ENCODE measurements at places on chromosomes 2 and 18.

DNA sequence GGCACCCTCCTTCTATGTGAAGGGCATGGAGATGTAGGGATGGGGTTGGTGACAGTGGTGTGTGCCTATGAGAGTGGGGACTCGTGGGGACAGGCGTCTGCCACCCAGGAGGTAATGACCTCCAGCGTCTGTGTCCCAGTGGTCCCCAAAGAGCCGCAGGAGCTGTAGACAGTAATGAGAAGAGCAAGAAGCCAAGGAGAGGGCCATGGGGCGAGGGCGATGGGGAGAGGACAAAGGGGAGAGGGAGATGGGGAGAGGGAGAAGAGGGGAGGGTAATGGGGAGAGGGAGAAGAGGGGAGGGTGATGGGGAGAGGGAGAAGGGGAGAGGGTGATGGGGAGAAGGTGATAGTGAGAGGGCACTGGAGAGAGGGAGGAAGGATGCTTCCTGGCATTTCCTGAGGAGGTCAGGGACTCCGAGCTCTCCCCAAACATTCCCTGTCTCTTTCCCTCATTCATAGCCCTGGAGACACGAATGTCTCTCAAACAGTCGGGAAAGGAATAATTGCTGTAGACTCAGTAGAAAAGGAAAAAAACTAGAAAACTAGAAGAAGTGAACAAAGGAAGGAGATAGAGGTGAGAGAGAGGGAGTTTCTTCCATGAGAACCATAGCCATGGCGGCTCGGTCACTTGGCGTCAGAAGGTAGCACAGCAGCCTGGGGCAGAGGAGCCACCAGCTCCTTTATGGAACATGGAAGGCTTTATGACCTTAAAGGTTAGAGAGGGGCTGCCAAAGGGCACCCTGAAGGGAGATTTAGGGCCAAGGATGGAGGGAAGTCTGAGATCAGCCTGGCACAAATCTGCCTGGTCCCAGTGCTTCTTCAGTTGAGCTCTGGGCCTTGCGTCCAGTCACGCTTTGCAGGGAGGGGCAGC, 39.5 kb downstream of the PSD4 start:
- no peak for DNase-seq

DNA sequence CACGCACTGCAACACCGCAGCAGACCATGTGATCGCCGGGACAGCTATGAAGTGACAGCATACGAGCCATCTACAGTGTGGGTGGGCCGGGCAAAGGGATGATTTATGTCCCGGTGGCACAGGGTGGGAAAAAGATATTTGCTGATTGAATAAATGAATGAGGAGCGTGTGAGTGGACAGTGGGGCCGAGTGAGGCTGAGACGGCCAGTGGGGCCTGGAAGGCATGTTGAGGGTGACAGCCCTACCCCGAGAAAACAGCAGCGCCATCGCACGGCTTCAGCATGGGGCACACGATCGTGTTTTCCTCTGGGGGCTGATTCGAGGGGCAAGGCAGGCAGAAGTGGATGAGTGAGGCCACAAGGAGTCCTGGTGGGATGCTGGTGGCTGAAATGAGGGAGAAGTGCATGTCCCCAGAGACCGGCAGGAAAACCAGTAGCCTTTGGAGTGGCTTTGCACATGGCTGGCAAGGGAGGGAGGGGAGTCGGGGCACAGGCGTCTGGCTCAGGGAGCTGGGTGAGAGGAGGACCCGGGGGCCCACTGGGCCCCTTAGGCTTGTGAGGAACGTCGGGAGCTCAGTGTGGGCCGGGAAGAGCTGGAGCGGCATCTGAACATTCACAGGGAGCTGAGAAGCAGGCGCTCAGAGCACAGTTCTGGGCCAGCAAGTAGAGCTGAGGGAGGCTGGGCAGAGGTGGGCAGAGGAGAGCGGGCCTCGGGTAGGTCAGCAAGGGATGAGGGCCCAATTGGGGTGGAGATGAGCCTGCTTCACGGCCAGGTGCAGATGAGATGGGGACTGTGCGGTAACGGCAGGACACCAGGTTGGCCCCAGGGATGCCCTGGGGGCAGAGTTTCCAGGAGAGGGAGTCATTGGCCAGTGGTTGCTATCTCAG, 32.1 kb upstream of the MAL start:
- DNase-seq, result no peak

DNA sequence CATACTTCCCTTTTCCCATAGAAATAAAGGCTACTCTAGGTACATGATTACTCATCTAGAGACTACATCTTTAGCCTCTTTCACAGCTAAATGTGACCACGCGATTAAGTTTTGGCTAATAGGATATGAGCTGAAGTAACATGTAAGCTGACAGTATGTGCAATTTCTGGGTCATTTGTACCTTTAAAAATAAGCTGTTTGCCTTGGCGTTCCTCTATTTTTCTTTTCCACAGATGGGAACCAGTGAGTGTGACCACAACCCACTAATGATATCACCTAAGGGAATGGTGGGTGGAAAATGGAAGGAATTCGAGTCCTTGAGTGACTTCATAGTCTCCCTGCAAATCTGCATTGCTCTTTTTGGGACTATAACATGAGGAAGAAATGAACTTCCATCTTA, 11.7 kb upstream of the NABP1 start:
- no peak for DNase-seq

DNA sequence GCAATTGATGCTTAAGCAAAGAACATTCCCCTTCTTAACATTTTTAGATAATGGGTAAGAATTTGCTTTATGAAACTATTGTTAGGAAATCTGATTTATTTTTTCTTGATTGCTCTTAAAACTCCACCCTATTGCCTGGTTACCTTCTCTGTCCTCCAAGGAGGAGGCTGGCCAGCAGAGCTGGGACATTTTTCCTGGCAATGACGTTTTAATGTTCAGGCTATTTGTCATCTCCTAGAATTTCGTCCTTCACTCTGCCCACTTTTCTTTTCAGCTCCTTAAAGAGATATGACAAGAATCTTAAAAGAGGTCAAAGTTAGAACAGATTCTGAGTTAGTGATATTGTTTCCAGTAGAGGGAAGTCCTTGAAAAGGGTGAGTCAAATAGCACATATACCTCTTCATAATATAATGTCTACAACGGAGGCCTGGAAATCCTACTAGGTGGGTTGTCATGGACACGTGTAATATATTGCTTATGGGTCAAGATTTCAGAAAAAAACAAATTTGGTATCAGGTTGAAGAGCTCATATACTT, 141.0 kb downstream of the CMPK2 start:
- no peak for DNase-seq

GRCh38 chr18:2537296-2537695, 34.0 kb downstream of the METTL4 start:
- no peak for DNase-seq

DNA sequence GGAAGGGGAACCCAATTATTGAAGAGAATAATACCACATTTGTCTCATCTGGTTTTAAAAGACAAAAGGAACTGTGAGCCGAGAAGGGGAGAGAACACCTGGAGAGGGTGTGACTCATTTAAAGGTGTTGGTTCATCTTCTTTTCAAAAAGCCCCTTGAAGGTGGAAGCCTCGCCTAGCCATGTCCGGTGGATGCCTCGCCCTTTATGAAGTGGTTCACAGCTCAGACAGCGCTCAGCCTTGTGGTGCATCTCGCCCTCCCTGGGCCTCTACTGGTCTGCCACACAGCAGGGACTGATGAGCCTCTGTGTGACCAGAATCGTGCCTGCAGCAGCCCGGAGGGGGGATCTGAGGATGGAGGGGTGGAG, 290.0 kb upstream of the CXCR4 start:
- no peak for DNase-seq

DNA sequence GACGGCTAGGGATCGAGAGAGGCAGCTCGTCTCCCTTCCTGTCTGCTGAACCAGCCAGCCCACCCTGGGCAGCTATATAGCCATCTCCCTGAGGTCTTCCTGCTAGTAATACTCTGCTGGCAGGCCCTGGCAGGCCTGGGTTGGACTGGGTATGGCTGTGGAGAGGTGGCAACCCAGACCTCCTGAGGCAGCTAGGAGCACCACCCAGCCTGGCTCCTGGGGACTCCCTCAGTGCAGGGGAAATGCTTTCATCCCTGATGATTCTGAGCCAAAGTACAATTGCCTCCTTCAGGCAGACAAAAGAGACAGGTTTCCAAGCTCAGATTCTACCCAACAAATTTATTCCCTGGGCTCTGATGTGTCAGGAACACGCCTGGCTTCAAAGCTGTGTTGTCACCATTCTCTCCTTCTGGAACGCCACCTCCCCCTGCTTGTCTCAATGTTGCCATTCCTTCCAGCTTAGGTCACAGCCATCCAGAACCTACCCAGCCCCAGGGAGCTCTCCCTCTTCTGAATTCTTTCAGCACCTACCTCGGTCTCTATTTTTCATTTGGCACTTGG, 4.7 kb upstream of the DNAJB2 start:
- DNase-seq, result no peak

- no peak for DNase-seq
Measured at GRCh38 chr2:74047152-74047551, 62.4 kb downstream of the TET3 start.

GRCh38 chr2:142750858-142751257, 126.6 kb upstream of the KYNU start:
- DNase-seq, result no peak

DNA sequence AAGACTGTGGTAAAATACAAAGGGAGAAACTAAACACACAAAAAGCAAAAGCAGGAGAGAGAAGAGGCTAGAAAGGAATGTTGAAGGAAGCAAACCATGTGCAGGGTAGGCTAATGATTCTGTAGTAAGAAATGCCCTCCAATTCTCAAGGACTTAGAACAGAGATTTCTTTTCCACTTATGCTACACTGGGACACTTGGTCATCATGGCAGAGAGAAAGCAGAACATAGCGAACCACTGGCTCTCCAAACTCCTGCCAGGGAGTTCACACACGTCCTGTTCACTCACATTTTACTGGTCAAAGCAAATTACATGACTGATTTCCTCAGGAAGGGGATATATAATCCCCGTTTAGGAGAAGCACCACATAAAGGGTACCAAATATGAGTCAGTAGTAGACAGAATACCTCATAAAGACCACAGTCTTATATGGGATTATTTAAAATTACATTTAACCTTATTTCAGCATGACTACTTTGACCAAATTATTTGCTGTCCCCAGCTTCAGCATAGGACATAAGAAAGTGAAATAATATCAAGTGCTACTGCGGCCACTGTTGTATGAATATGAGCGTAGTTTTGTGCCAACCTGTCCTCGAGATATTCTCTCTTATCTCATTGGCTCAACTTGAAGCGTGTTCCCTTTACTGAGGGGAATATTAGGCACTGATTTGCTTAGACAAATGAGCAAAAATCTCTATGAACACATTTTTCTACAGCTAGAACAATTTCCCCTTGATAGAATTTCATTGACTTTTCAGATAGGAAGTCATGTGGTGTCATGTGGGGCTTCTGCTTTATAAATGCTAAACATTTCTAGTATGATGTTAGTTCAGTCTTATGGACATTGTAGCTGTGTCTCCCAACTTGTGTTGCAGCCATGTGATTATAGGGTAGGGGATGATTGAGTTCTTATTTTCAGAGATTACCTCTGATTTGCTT, 81.7 kb downstream of the FAM161A start:
- no peak for DNase-seq

DNA sequence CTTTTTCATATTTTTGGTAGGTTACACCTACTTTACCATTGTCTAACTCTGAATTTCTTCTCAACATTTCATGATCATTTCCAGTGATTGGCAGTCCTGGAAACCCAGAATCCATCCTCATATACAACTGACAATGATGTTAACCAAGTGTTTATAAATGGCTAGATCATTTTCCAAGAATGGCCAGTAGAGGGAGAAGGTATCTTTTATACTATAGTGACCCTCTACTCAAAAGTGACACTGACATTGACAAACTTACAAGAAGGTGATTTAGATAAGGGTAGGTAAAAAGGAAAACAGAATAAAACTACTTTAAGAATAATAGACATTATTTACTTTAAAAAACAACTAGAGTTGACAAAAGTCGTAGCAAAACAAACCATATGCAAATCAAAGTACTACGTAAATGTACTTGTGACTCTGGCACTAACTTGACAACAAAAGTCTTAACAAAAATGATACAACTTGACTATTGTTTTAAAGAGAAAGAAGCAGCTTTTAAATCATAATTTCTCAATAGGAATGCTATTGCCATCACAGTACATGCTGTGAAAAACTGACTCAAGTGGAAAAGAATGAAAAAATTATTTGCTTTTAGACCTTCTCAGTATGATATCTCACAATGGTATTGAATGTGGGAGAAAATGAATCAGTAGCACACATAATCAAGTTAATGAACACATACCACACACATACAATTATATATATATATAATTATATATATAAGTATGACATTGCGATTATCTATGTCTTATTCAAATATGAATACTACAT, 76.6 kb upstream of the GRB14 start:
- DNase-seq, result no peak

GRCh38 chr2:63594660-63595059, 5.9 kb downstream of the MDH1 start:
- DNase-seq, result no peak

DNA sequence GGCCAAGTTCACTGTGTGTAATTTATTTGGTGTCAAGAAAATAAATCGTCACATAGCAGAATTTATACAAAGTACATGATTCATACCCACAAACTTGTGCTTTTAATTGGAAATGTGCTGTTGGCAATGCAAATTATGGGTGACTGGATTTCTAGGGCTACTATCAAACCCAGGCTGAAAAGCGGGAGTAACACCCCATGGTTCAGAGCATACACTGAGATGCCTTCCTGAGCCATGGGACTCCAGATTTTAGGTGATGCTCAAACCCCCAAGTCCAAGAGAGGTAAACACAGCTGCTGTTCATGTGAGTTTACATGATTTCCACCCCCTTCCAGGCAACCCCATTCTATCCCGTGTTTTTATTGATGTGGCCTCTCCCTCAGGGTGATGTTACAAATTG, 565.9 kb upstream of the ID2 start:
- DNase-seq, result no peak

- DNase-seq, result no peak
Measured at GRCh38 chr2:174157053-174157452, 91.3 kb downstream of the OLA1 start.

- no peak for DNase-seq
Measured at GRCh38 chr18:35478520-35479435, 19.0 kb downstream of the INO80C start.

GRCh38 chr2:220259662-220260061, 632.2 kb downstream of the SLC4A3 start:
- DNase-seq, result no peak

DNA sequence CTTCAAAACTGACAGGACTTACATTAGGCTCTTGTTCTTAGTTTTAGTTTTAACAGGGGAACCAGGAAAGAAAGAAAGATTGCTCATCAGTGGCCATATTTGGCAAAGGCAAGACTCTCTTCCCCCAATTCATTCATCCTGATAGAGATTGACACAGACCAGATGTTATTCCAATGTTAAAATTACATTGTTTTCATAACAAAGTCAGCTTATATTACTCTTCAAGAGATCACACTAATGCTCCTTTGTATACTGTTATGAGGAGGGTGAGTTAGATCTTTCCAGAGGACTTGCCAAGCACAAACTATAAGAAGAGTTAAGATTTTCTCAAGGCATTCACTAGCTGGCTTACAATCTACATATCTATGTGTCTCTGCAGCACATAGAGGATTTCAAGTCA, 252.1 kb downstream of the SLC8A1 start:
- DNase-seq, result no peak

GRCh38 chr2:236617221-236617737, 47.7 kb downstream of the ACKR3 start:
- no peak for DNase-seq

Data from esophagus squamous epithelium (tissue), 5 donors.